Transverse colon (tissue), 4 donors: ENCODE measurements at places on chromosomes 11 and 22. TPM values are rescaled to one million over a fixed set of nuclear protein-coding genes. Genes with fewer than 3 reads are reported as not detected.

RFPL2 gene
- not detected for total RNA-seq

NXPE2 gene
- total RNA-seq, result 20.2 TPM

MS4A15 gene
- total RNA-seq, result not detected

FUT4 gene
- 39.0 TPM for total RNA-seq

KRTAP5-9 gene
- total RNA-seq, result not detected

BARX2 gene
- 9.2 TPM for total RNA-seq

DNHD1 gene
- 47.9 TPM for total RNA-seq

RTN4R gene
- 3.0 TPM for total RNA-seq

- no peak overlapping the region for H3K4me3 ChIP-seq
- no peaks in the 10 kb centered on the region for H3K36me3 ChIP-seq
- H3K27me3 ChIP-seq, result no peaks in the 10 kb centered on the region
- H3K27ac ChIP-seq, result no peak overlapping the region
- H3K4me1 ChIP-seq, result no peaks in the 10 kb centered on the region
Measured at GRCh38 chr11:100434821-100435641, 252.1 kb upstream of the ARHGAP42 start.

GRCh38 chr11:75950141-75950540, 135.1 kb downstream of the UVRAG start:
- no peak overlapping the region for H3K27ac ChIP-seq
- no peaks in the 10 kb centered on the region for H3K27me3 ChIP-seq
- H3K4me1 ChIP-seq, result peaks cover 17% of the 10 kb centered on the region
- DNase-seq, result no peak
- H3K36me3 ChIP-seq, result no peaks in the 10 kb centered on the region
- no peak overlapping the region for H3K4me3 ChIP-seq

GRCh38 chr22:27150544-27150941, 493.2 kb downstream of the MIAT start:
- H3K4me3 ChIP-seq, result no peak overlapping the region
- H3K27me3 ChIP-seq, result peaks cover 12% of the 10 kb centered on the region
- H3K36me3 ChIP-seq, result no peaks in the 10 kb centered on the region
- no peaks in the 10 kb centered on the region for H3K4me1 ChIP-seq

GRCh38 chr11:122007601-122008071, 108.4 kb downstream of the BLID start:
- H3K4me1 ChIP-seq, result peaks cover 5% of the 10 kb centered on the region
- no peak for DNase-seq
- no peak overlapping the region for H3K4me3 ChIP-seq

- no peak overlapping the region for H3K4me3 ChIP-seq
- DNase-seq, result no peak
- H3K27ac ChIP-seq, result peak overlapping the region; percentile 73
- no peaks in the 10 kb centered on the region for H3K27me3 ChIP-seq
Measured at GRCh38 chr11:12842933-12843636, 166.0 kb upstream of the RASSF10 start.

DNA sequence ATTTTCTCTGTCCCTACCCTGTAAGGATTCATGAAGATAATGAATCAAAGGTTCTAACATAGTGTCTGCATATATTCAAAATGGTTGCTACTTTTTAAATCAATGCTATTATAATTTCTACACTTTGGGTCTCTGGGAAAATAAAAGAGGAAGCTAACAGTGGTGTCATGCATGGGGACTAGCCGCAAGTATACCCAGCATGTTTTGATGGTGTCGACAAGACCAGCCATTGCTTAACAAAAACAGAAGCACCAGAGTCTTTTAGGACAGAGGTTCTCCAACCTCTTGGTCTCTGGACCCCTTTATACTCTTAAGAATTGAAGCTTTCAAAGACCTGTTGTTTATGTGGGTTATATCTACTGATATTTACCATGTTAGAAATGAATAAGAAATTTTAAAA, 37.8 kb downstream of the RNF141 start:
- no peak overlapping the region for H3K4me3 ChIP-seq
- no peak for DNase-seq
- no peaks in the 10 kb centered on the region for H3K36me3 ChIP-seq
- H3K27ac ChIP-seq, result peak overlapping the region; percentile 20
- H3K27me3 ChIP-seq, result no peaks in the 10 kb centered on the region
- H3K4me1 ChIP-seq, result no peaks in the 10 kb centered on the region

- no peaks in the 10 kb centered on the region for H3K27me3 ChIP-seq
- no peak for DNase-seq
- no peaks in the 10 kb centered on the region for H3K4me1 ChIP-seq
- H3K4me3 ChIP-seq, result no peak overlapping the region
Measured at GRCh38 chr11:27857588-27857987, 157.3 kb upstream of the BDNF start.

DNA sequence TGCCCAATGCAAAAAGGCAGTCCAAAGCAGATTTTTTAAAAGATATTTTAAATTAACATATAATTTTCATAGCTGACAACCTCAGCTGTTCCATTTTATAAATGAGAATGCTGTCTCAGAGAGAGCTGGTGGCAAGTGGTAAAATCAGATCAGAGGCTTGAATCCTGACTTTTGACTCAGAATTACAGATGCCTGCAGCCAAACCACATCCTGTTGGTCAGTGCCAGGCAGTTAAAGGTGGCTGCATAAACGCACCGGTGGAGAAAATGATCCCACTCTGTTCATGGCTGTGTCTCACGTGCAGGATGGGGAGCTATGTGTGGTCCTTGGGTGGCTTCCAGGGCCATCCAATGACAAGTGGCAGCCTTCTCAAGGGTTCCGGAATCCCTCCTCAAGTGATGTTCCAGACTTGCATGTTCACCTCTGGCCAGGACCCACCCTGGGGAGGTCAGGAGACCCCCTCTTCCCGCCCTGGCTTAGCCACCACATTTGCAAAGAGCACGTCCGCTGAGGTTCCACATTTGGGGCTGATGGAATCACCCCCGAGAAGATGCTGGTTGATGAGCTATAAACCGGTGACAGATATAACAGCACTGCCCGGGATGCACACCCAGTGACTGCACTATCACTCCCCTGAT, 155.5 kb downstream of the SHANK2 start:
- no peak for DNase-seq
- no peaks in the 10 kb centered on the region for H3K27me3 ChIP-seq
- H3K27ac ChIP-seq, result no peak overlapping the region
- no peak overlapping the region for H3K4me3 ChIP-seq
- no peaks in the 10 kb centered on the region for H3K4me1 ChIP-seq

GRCh38 chr11:971731-972365, 46.2 kb downstream of the AP2A2 start:
- no peak overlapping the region for H3K27ac ChIP-seq
- no peaks in the 10 kb centered on the region for H3K27me3 ChIP-seq
- no peak for DNase-seq
- H3K36me3 ChIP-seq, result peaks cover 20% of the 10 kb centered on the region
- H3K4me3 ChIP-seq, result no peak overlapping the region

DNA sequence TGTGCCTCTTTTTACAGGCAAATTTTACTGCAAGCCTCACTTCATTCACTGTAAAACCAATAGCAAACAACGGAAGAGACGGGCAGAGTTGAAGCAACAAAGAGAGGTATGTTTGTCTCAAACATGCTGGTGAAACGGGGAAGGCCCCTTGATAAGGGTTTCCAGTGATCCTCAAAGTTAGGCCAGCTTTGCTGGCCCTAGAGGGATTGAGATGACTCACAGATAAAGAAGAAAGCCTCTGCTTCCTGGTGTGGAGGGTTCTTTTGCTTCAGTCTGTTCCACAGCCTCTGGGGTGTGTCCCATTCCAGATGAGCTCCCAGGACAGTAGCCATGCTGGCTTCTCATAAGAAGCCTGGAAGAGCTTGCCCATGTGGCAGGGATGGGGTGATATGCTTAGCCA, 118.9 kb upstream of the PARVA start:
- DNase-seq, result no peak
- H3K27me3 ChIP-seq, result no peaks in the 10 kb centered on the region
- no peak overlapping the region for H3K4me3 ChIP-seq
- H3K36me3 ChIP-seq, result peaks cover 51% of the 10 kb centered on the region
- H3K4me1 ChIP-seq, result peaks cover 11% of the 10 kb centered on the region
- no peak overlapping the region for H3K27ac ChIP-seq

DNA sequence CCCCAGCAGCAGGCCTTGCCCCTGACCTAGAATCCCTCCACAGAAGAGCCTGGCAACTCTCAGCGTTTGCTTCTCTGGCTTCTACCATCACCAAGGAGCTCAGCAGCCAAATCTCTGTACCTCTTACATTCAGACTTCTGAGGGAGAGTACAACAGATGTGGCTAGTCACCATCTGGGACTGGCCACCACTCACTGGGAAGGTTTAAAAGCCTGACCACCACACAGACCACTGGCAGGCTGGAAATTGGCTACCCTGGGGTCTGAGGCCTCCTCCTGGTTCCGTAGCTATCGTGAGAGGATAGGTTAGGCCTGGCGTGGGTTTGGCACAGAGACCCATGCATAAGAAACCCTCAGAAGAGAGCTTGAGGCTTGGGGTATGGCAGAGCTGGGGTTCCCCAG, 478.5 kb upstream of the CADM1 start:
- no peak overlapping the region for H3K27ac ChIP-seq
- no peak overlapping the region for H3K4me3 ChIP-seq
- no peaks in the 10 kb centered on the region for H3K27me3 ChIP-seq
- H3K4me1 ChIP-seq, result no peaks in the 10 kb centered on the region

- H3K27me3 ChIP-seq, result no peaks in the 10 kb centered on the region
- peaks cover 29% of the 10 kb centered on the region for H3K4me1 ChIP-seq
- DNase-seq, result peak; percentile 88
- peak within 1 kb of the TSS; percentile 82 for H3K4me3 ChIP-seq
Measured at GRCh38 chr11:57711414-57712255, at the start of gene MED19. TSS of gene MED19 (minus strand) at chr11:57712215. CDS start at chr11:57712179, 36 bp downstream.

GRCh38 chr11:73087730-73088129, 54.4 kb downstream of the FCHSD2 start:
- no peaks in the 10 kb centered on the region for H3K36me3 ChIP-seq
- no peaks in the 10 kb centered on the region for H3K4me1 ChIP-seq
- no peak for DNase-seq
- no peaks in the 10 kb centered on the region for H3K27me3 ChIP-seq
- H3K27ac ChIP-seq, result no peak overlapping the region
- H3K4me3 ChIP-seq, result no peak overlapping the region
